ENCODE measurements at places on chromosomes 1 and 21.

- no peak for DNase-seq
Measured at GRCh38 chr1:201084295-201084694, 27.9 kb downstream of the CACNA1S start.

DNA sequence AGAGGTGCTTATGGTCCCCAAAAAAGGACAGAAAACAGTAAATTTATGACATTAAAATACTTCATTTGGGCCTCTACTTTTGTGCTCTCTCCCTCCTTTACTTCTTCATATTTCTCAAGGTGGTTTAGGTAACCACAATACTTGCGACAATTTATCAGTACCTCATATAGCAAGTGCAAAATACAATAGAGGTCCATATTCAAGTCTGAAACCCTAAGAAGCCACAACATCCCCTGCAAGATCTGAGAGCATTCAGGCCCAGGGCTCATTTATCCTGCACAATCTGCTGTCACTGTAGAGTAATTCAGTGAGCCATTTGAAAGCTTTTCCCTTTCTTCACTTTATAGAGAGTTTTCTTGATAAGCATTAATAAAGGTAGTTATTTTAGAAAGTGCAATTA is 24.2 kb upstream of the ATP6V1G3 start:
- no peak for DNase-seq

DNA sequence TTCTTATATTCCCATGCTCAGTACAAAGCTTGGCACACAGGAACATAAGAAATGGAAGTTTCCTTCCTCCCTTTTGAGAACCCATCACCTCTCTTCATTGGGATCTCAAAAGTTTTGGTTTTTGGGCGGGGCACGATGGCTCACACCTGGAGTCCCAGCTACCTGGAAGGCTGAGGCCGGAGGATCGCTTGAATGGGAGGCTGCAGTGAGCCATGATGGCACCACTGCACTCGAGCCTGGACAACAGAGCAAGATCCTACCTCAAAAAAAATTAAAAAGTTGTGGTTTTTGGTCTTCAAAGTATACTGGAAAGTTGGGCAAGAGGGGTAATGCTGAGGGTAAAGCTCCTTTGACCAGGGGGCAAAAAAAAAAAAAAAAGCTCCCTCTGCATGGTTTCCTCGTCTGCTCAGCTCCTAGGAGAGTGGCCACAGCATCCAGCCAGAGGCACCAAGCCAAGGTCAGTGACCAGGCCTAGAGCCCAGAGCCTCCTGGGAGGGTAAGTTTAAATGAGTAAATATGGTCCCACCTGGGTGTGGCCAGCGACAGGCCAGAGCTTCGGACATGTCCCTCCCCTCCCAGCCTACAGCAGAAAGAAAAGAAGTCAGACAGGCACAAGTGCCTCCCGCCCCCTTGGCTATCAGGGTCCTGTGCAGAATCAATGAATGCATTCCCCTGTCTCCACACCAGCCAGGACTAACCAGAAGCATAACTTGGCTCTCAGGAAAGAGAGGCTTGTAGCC is 5.0 kb downstream of the MEF2D start:
- no peak for DNase-seq

GRCh38 chr1:27057389-27057788 is 44.7 kb upstream of the TENT5B start:
- no peak for DNase-seq

DNA sequence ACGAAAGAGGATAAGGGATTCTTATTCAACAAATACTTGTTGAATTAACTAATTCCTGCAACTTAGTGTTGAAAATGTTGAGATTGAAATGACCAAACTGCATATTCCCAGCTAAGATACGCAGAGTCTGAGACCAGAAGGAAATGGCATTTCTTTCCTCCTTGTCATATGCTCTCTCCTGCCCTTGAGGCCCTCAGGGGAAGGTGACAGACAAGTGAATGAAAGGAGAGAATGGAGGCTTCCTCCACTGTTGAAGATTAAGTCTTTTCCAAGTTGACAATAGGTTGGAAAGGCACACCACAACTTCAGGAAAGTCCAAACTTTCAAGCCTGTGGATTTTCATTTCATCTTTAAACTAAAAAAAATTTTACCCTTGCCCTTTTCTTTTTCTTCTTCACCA is 3.1 kb upstream of the ZNF697 start:
- no peak for DNase-seq

GRCh38 chr1:156627313-156627880 is 8.2 kb downstream of the HAPLN2 start:
- no peak for DNase-seq

- no peak for DNase-seq
Measured at GRCh38 chr1:232780354-232780753, 24.9 kb upstream of the MAP10 start.

GRCh38 chr1:63747445-63747844 is 26.4 kb upstream of the ROR1 start:
- peak; percentile 86 for DNase-seq

DNA sequence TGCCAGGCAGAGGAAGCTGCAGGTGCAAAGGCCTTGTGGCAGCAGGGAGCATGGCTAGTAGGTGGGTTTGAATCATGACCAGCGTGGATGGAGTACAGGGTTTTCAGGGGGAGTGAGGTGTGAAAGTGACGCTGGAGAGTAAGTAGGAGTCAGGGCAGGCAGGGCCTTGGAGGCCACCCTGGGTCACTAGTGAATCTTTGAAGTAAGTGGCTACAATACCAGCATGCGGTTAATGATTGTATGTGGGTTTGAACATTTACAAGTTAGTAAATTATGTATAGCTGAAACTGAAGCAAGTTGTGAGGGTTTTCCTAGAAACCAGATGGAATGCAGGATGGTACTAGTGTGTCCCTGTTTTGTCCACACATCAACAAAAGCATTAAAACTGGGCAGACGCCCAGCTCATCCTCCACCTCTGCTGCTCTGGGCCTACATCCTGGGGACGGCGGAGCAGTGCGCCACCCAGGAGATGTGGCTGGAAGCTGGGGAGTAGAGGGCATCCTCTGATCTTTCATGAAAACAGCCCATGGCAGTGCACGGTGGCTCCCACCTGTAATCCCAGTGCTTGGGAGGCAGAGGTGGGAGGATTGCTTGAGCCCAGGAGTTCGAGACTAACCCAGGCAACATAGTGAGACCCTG is 41.2 kb upstream of the B3GALNT2 start:
- no peak for DNase-seq

DNA sequence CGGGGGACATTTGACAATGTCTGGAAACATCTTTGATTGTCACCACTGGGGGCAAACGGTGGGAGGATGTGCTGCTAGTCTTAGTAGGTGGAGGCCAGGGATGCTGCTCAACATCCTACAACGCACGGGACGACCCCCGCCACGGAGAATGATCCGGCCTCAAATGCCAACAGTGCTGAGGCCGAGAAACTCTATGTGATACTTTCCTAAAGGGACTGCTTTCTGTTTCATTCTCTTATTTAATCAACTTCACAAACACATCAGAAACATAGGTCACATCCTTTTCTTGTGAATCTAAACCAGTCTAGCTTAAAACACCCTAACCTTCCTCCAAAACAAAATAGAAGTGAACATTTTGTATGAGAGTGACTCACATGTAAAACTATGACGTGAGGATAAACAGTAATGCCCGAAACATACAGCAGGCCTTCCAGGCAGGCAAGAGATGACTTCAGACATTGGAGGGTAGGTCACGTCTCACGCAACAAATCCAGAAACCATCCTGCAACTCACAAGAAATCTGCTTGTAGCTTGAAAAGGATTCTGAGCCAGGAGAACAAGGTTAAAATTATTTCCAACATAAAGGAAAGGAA is 37.2 kb upstream of the ETS2 start:
- DNase-seq: no peak

DNA sequence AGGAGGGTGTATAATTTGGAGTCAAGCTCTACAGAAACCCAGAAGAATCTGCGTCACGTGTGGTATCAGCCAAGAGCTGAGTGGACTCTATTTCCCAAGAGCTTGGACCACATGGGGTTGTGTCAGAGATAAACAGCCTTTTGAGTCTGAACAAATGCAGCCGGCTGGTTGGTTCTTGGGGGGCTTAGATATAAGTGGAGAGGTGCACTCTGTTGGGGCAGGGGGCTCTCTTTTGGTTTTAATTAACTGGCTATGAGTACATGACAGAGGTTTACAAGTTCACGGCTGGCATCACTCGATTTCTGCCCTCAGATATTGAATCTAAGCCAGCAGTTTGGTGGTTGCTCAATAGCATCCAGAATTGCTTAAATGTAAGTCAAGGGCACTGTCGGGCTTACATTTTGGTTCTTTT is 501 bp upstream of the MRAP start:
- no peak for DNase-seq

- DNase-seq: no peak
Measured at GRCh38 chr1:236207569-236207968, 65.2 kb downstream of the GPR137B start.

DNA sequence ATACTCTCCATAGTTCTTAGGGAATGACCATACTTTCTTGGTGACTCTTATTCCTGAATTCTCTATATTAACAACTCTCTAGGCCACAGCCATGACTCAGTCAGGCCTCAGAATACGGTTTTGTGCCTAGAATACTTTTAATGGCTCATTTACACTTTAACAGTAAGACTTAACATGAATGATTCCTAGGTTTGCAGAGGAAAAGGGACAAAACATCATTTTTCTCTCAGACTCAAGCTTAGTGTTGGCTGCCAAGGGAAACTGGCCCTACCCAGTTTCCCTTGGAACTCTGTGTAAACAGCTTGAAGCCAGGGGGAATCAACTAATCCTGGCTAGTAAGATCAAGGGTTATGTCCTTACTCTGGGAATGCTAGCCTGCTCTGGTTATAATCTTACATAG is 164.9 kb upstream of the PKN2 start:
- DNase-seq: no peak

DNA sequence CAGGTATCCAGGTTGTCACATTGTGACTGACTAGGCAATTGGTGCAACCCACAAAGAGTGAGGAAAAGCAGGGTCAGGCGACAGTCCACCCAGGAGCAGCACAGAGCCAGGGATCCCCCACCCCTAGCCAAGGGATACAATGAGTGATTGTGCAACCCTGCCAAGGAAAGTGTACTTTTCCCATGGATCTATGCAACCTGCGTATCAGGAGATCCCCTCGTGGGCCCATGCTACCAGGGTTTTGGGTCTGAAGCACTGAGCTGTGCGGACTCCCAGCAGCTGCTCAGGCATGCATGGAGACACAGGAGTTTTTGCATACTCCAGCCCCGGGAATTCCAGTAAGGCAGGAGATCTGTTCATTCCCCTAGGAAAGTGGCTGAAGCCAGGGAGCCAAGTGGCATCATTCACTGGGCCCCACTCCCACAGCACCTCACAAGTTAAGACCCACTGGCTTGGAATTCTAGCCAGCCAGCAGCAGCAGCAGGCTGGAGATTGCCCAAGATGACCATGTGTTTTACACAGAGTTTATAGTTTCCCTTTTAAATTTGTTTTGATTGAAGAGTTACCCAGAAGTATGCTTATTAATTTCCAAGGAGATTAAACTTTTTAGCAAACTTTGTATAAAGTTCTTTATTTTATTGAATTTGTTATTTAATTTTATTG is 136.0 kb downstream of the LTN1 start:
- DNase-seq: no peak

DNA sequence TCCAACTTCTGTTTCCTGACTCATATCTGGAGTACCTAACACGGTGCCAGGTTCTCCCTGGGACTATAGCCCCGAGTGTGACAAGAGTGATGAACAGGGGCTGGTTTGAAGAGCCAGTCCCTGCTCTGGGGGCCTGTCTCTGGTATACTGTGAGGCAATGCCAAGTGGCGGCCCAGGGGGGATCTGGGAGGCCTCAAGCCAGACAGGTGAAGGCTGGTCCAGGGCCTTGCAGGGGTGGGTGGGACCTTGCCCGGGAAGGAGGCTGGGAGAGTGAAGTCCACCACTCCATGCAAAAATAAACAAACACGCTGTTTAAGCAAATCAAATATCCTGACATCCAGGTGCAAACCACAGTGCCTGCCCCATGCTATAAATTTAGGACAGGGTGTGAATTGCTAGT is 6.8 kb upstream of the PLXNA2 start:
- DNase-seq: no peak

DNA sequence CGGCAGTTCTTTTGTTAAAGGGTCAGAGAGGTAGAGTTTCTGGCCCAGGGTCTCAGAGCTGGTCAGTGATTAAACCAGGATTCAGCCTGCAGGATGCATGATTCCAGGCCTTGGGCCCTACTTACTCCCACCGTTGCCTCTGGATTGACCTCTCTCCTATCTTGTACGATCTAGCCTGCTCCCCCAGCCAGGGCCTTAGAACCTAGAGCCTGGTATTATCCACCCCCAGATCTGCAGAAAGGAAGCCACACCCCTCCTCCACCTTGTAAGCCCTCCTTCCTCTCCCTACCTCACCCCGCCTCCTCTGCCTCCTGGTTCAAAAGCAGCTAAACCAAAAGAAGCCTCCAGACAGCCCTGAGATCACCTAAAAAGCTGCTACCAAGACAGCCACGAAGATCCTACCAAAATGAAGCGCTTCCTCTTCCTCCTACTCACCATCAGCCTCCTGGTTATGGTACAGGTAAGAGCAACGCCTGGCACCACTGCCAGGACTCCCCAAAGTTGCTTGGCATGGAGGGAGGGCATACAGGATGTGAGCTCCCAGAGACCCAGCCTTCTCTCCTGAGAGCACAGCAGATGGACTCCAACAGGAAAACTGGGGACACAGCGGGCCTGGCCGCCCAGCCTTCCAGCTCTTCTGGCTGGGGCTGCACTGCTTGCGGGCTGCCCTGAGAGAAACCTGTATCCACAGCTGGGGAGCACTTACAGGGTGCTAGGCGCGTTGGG is at the start of gene CD52:
TSS of gene CD52 (plus strand) at position 347 of the 726 bp plus-strand sequence. CDS start at position 407, 60 bp downstream.
- DNase-seq: no peak

- DNase-seq: no peak
Measured at GRCh38 chr1:104761961-104762570, 1012.4 kb downstream of the AMY1C start.

GRCh38 chr21:45304476-45304830 is 16.8 kb upstream of the POFUT2 start:
- peak; percentile 28 for DNase-seq

DNA sequence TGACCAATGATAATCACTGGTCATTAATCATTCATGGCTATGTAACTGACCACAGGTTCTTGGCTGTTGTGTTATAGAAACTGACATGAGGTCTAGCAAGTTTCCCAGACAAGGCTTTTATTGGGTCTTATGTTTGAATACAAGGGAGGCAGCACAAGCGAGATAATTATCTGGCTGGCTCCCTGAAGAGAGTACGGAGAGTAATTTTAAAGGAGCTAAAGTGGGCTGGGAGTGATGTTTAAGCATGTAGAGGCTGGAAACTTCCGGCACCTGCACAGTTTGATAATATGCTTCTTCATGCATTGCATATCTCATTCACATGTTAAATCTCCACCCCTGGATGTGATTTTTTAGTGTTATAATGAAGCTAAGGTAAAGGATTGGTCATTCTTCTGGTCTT is 116.2 kb upstream of the KCNK1 start:
- DNase-seq: no peak

Measured in left hindlimb (tissue), 1 donor.